Esophagus squamous epithelium (tissue), 5 donors: ENCODE measurements at places on chromosomes 1 and 21.

- no peak for DNase-seq
Measured at GRCh38 chr1:145716641-145717345, 2.5 kb upstream of the CD160 start.

DNA sequence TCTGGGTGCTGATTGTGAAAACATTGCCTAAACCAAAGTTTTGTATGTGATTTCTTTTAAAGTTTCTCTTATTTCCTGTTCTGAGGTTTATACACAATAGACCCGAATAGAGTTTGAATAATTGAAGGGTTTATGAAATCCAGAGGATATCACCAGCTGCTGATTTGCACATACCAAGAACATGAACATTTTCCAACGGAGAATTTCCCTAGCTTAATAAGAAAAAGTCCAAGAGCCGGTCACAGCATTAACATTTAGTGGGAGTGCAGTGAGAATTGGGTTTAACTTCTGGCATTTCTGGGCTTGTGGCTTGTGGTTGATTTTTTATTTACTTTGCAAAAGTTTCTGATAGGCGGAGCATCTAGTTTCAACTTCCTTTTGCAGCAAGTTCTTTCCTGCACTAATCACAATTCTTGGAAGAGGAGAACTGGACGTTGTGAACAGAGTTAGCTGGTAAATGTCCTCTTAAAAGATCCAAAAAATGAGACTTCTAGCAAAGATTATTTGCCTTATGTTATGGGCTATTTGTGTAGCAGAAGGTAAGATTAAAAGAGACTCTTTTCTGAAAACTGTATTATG, at the start of gene CFH:
Gene CFH (plus strand): TSS at position 407 of the 579 bp plus-strand sequence. CDS start 75 bp downstream, at position 482.
- no peak for DNase-seq

- DNase-seq = no peak
Measured at GRCh38 chr1:16117369-16117768, 38.5 kb downstream of the EPHA2 start.

DNA sequence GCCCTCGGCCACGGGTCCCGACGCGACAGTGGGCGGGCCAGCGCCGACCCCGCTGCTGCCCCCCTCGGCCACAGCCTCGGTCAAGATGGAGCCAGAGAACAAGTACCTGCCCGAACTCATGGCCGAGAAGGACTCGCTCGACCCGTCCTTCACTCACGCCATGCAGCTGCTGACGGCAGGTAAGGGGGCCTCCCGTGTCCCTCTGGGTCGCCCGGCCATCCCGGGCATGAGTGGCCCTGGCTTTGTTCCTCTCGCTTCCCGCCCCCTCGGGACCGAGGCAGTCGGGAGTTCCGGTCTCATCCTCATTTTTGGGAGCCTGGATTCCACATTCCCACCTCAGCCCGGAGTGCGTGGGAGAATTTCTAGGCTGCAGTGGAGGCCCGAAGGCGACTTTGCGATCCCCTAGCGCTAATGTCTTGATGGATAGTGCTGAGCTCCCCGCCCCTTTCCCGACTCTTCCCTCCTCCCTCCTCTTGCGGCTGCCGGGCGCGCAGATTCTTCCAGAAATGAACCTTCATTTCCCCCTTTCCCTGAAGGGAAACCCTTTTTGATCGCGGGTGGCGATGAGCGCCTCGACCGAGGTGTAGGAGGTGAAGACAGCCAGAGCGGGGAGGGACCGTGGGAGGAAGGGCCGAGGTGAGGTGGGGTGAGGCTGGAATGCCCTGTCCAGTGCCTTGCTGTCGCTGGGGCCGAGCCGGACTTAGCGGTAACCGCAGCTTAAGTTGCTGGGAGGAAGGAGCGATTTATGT, 705 bp downstream of the KHDRBS1 start:
- DNase-seq = no peak

DNA sequence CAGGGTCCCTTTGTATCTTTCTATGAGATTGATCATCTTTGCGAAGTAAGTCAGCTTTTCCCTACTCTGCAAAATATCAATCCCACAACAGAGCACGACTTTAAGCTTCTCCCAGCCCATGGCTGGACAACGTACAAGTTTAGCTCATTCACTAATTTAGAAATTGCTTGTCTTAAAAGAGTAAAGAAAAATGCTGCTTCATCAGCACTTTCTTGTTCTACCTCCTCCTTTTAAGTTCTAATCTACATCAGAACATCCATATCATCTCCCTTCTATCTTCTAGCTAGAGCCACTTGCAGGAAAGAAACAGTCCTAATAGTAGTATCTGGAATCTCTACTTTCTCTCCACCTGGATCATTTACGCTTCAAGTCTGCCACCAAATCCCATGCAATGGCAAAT, 441.2 kb upstream of the ESRRG start:
- DNase-seq = no peak

DNA sequence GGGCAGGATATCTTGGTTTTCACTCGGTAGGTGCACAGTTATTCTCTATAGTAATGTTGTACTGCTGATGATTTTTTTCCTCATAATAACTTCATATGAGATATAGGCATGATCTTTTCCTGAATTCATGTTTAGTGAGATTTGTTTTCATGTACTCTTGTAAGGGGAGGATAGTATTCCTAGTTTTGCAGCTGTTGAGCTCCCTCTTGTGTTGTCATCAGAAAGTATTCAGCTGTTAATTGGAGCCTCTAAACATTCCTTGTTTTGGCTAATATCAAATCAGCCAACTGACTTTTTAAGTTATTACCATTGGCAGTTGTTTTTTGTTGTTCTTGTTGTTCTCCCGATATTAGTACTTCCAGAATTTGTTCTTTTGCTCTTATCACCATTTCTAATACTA, 24.4 kb downstream of the OR10R2 start:
- no peak for DNase-seq

DNA sequence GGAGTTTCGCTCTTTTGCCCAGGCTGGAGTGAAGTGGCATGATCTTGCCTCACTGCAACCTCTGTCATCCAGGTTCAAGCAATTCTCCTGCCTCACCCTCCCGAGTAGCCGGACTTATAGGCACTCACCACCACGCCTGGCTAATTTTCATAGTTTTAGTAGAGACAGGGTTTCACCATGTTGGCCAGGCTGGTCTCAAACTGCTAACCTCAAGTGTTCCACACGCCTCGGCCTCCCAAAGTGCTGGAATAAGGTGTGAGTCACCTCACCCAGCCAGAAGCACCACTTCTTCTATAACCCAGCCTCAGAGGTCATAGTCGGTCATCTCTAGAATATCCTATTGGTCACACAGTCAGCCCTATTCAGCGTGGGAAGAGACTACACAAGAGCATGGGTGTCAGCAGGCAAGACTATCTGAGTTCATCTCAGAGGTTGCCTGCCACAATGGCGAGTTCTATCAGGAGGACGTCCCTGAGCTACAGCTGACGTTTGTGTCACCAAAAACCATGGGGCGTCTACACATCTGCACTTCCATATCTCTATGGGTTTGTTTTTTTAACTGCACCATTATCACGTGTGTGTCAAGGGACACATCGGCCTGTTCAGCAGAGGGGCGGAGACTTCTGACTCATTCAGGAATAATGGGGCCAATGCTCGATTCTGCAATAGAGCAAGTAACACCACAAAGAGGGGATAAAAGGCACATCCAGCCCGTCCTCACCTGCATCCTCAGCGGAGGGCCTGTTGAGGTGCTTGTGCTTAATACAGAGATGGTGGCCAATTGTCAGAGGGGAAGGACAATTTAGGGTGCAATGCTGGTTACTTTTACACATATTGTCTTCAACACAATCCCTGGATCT, 256.3 kb upstream of the IRF2BP2 start:
- DNase-seq = no peak

DNA sequence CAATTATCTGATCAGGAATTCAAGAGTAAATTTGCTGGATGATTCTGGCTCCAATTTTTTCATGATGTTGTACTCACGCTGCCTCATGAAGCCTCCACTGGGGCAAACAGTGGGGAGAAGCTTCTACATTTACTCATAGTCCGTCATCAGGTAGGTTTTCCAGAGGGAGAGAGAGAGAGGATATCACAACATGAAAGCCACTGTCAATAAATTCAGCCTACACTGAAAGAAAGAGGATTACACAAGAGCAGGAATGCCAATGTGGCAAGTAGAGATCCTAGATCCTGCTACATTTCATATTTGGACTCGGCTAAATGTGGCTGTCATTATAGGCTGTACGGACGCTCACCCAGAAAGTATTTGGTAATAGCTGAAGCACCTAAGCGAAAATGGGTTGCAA, 819.9 kb downstream of the BRINP3 start:
- DNase-seq = no peak

DNA sequence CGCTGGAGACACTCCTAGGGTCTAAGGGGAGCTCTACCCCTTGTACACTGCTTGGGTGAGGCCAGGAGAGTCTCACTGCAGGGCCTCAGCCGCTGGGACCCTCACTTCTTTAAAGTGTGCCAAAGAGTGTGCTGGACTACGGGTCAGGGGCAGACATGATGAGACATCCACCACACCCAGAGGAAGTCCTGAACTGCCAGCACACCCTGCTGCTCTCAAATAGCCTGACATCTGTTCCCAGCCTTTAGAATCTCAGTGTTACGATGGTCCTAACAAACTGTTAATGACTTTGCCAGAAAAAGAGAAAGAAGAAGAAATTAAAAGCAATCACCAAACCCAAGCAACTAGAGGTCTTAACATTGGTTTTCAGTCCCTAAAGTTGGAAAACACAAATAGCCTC, 49.0 kb downstream of the MRPL37 start:
- no peak for DNase-seq

GRCh38 chr1:163104385-163105099, 35.4 kb downstream of the RGS4 start:
- no peak for DNase-seq

GRCh38 chr1:27339213-27339612, 2.6 kb upstream of the SYTL1 start:
- no peak for DNase-seq

DNA sequence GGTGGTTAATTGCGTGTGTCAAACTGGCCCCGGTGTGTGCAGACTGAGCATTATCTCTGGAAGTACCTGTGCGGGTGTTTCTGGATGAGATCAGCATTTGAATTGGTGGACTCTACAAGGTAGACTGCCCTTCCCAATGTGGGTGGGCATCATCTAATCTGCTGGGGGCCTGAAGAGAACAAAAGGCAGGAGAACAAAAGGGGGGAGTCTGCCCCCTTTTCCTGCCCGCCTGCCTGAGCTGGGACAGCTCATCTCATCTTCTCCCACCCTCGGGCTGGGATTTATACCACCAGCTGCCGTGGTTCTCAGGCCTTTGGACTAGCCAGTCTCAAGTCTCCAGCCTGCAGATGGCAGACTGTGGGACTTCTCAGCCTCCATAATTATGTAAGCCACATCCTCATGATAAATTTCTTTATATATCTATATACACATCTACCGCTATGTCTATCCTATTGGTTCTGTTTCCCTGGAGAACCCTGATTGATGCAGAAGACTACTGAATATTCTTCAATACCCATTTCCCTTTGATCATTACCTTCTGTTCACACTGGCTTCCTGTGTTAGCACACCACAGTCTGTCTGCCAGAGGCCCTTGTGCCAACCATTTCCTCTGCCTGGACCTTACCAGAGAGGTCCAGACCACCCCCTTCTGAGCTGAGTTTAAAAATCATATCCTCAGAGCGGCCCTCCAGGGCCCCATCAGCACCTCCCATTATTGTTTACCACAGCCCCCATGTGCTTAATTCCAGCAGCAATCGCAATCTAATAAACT, 25.2 kb downstream of the RCAN1 start:
- no peak for DNase-seq

DNA sequence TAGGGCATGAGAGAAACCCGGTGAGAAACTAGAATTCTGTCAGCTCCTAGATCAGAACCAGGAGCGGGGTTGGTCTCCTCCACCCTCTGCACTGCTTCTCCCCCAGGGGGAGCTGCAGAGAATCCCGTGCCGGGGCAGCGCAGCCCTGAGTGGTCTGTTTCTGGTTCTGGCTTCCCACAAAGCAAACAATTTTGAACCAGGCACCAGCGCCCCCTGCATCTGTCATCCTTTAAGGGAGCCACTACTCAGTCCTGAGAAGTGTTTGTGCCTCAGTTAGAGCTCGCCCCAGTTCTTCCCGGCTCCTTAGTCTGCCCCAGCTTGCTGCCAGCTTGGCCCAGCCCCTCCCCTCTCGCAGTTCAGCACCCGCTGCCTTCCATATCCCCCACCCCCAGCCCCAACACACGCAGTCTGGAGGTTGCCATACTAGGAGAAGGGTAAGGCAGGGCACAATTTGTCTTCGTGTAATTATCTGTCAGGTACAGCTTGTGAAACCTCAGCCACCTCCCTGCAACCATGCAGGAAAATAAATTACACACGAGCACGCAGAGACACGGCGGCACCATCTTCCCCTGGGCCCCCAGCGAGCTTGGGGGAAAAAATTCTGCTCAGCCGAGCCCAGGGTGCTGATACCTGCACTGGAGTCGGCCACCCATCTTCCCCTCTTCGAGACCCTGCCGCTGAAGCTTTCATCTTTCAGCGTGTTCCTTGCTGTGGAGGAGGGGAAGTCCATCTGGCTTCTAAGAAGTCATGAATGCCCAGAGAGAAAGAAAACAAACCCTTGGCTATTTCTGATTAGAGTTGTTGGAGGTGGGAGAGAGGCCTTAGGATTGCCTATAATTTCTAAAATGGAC, 62.6 kb upstream of the CD1D start:
- DNase-seq = no peak

DNA sequence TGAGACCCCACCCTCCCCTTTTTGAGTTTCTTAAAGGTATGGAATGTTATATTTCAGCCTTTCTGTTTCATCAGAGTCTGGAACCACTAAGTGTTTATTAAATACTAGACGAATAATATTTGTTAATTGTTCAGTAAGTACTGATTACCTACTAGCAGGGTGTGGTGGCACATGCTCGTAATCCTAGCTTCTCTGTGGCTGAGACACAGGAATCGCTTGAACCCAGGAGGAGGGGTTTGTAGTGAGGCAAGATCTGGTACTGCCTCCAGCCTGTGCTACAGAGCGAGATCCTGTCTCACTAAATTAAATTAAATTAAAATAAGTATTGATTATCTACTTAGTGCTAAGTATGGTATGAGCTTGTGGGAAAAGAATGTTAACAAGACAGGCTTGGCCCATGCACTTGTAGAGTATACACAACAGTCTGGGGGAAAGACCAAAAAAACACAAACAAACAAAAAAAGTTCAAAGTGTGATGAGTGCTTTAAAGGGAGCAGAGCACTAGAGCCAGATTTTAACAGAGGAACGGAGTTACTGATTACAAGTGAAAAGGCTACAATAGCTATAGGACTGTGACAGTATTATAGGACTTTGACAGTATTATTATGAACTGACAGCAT, 2.4 kb downstream of the CEPT1 start:
- no peak for DNase-seq

- no peak for DNase-seq
Measured at GRCh38 chr1:53373246-53373645, 45.4 kb upstream of the LRP8 start.
